ENCODE measurements at places on chromosomes 16 and 17.
A peak's percentile ranks its signal among the peaks of the same experiment; 100 is the strongest.

GRCh38 chr17:79826204-79826680, 13.0 kb downstream of the CBX4 start:
- DNase-seq: no peak

GRCh38 chr16:57401943-57402640, 2.5 kb upstream of the CCL17 start:
- DNase-seq: no peak

DNA sequence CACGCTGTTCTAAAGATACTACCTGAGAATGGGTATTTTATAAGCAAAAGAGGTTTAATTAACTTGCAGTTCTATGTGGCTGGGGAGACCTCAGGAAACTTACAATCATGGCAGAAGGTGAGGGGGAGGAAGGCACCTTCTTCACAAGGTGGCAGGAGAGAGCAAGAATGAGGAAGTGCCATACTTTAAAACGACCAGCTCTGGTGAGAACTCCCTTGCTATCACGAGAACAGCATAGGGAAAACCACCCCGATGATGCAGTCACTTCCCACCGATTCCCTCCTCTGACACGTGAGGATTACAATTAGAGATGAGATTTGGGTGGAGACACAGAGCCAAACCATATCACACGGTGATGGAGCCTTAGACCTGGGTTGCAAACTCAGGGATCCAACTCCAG, 317.5 kb upstream of the EEF2KMT start:
- no peak for DNase-seq

GRCh38 chr16:48280546-48280945, 33.2 kb upstream of the ABCC11 start:
- DNase-seq: no peak

DNA sequence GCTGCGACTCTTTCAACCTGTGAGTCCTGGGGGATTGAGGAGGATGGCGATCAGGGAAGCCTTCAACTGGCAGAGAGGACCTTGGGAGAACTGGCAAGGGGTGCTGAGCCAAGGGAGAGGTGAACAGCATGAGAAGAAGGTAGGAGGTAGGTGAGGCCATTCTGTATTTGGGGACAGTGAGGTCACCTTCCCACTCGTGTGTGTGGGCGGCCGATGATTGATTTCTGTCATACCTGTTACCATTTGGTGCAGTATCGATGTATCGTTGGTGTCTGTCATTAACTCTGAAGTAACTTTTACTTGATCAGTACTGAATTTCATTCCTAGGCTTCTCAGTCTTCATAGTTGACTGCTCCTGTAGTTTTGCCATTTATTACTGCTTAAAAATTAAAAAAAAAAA, 3.8 kb downstream of the ARSG start:
- peak; percentile 80 for DNase-seq

DNA sequence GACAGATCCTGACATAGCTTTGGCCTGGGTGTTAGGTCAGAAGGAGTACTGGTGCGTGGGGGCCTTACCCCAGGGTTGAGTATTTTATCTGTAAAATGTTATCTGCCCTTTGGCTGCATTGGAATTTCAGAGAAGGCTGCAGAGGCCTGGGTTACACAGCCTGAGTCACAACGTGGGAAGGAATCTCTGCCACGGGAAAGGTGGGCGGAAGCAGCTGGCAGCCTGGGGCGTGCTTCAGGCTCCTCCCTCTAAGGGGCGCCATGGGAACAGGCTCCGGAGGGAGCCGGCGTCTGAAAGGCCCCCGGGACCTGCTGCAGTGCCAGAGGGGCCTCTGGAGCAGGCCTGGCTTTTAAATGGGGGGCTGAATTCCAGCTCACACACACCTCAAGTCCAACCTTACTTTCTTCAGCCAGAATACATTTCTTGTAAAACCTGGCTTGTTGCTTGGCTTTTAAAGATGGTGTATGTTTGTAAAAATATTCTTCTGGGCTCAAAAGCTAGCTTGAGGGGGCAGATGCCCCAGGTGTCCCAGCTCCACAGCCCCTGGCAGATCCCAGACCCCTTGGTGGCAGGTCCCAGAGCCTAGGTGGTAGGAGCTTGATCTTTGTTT, 142.2 kb downstream of the RAB11FIP4 start:
- no peak for DNase-seq

GRCh38 chr17:71208111-71208704, 912.6 kb upstream of the SOX9 start:
- no peak for DNase-seq

DNA sequence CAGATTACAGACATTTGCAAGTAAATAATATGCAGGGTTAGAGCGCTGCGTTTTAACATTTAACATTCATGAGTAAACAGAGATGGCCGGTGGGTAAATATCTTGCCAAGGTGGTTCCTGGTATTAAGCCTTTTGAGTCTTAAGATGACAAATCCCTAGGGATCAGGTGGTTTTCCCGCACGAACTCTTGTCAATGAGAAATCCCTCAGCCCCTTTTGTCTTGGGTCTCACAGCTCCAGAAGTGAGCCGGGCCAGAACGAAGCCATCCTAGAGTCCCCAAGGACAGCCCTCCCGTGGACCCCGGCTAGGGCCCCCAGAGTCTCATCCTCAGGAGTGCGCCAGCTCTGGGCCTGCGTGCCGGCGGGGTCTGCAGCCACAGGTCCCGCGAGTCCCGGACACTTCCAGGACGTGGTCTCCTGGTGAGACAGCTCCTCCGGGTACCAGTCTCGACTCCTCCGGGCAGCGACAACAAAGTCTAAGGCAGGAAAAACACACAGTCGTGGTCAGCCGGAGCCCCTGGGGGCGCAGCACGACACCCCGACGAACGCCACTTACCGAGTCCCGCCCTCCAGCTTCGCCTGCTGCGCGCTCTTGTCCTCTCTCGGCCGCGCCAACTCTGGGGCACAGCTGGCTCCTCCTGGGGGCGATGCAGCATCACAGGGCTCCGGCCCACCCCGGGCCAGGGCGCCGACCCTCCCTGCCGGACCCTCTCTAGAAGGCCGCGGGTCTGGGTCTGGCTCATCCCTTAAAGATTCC, 13.3 kb downstream of the MIS12 start:
- DNase-seq: no peak

GRCh38 chr17:42982266-42982665, 1.9 kb downstream of the RUNDC1 start:
- DNase-seq: no peak

- DNase-seq: no peak
These were observed 25.8 kb upstream of the HS3ST2 start for GRCh38 chr16:22788193-22788530.

DNA sequence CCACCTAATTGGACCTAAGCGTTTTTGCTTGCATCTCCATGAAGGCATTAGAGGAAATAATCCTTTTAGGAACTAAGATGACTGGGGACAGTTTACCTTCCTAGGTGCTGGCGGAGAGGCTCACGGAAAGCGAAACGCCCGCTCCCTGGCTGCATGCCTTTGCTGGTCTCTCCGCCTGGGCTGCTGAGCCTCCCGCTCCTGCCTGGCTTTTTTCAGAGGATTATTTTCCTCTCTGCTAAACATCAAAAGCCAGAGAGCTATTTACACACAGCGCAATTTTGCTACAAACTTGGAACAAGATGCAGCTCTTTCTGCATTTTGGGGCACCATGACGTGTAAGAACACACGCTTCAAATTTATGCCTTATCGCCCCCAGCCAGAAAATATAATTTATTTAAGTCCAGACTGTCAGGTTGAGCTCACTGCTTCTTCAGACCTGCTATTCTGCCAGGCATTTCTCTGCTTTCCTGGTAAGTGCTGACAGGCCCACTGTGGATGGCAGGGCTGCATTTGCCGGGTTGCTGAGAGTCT, 124.4 kb downstream of the SPACA3 start:
- DNase-seq: no peak

GRCh38 chr16:22035153-22035552, 27.2 kb downstream of the MOSMO start:
- no peak for DNase-seq
